ENCODE measurements at places on chromosomes 5 and 9.

DNA sequence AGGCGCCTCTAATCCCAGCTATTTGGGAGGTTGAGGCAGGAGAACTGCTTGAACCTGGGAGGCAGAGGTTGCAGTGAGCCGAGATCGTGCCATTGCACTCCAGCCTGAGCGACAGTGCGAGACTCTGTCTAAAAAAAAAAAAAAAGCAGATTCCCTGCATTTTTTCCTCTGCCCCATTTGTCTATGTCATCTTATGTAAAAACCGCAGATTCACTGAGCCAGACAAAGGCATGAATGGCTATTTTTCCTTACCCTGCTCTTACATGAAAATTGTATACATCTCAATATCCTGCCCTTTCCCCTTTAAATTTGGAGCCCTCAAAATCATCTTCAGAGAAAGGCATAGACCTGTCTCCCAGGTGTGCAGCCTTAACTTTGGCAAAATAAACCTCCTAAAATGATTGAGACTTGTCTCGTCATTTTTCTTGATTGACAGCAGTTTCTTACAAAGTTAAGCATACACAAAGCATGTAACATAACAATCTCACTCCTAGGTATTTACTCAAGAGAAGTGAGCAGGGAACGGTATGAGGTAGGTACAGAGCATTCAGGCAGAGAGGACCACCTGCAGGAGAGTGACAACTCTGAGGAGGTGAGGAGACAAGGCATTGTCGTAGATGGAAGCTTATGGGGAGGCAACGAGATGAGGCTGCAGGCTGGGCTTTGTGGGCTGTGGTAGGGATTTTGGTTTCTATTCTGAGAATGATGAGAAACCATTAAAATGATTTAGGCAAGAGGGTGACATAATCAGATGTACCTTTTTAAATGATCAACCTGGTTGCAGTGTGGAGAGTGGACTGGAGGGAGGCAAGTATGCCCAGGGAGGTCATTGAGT, 65.7 kb upstream of the IL6ST start:
- no peak for DNase-seq

- peak; percentile 33 for DNase-seq
Measured at GRCh38 chr5:43313854-43314457, 744 bp upstream of the HMGCS1 start.

DNA sequence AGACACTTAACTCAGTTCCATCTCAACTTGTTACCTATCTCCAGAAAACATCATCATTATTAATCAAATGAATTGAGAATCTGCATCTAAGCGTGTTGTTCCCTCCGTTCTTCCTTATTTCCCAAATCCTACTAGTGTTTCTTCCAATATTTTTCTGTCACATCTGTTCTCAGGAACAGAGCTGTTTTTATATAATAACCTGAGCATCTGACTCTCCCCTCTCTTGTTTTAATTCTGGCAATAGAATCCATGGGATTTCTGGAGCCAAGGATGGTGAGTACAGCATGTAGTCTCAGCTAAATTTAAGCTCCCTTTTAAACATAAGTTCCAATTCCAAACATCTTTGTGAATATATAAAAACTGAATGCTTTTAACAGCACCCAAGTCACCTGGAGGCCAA, 558.3 kb downstream of the DTWD2 start:
- DNase-seq, result no peak

- no peak for DNase-seq
Measured at GRCh38 chr5:81774374-81774773, 23.5 kb upstream of the SSBP2 start.

GRCh38 chr9:76761448-76761847, 2.8 kb upstream of the PCA3 start:
- no peak for DNase-seq

DNA sequence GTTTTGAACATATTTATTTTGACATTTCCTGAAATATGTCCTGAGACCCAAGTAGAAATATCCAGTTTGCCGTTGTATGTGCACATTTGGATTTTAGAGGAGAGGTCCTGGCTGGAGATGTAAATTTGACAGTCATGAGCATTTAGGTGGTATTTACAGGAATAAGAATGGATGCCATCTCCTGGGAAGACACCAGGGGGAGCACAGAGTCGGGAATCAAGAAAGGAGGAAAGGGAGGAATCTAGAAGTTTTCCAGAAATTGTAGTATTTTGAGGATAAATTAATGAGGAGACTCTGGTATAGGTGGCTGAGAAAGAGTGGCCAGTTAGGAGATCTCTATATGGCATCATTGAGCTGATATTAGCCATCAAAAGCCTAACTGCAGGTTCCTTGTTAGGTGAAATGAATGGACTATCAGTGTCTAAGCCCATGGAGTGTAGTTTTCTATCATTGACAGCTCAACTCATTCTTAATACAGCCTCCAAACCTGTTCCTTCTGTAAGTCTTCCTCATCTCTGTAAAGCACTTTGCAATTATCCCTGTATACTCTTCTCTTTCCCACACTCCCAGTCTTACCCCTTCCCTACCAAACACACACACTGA, 7.2 kb downstream of the GAPT start:
- DNase-seq, result no peak

GRCh38 chr5:19928562-19929421, 59.2 kb downstream of the CDH18 start:
- DNase-seq, result peak; percentile 48

DNA sequence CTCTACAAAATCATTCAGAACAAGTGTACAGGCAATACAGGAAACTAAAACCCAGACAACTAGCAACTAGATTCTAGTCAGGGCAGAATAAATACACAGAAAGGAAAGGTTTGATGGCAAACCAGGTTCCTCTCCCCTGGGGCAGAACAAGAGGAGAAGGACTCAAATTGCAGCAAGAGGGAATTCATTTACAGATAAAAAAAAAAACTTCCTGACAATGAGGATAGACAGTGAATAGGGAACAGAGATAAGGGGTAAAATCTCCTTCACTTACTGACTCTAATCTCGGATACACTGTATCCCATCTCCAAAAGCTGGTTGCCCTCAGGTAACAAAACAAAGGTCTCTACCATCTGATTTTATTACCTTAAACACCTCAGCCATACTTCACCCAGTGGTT, 244.0 kb downstream of the SEC61B start:
- DNase-seq, result no peak

DNA sequence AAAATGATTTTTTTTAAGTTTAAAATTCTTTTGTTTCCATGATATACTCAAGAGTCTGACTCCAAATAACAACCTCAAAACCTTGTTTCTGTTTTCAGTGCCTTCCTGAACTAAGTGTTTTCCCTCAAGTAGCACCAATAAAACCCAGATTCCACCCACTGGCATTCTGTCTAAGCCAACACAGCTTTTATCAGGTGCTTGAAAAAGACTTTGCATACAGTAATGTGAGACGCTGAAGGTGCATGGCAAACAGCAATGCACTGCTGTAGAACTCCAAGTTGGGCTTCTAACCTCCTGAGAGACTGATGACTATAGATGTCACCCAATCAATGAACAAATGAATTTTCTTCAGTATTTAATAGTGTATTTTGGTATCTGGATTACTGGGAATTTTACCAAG, 95.7 kb downstream of the NFIB start:
- peak; percentile 51 for DNase-seq

Data from NCI-H2029 treated with DMSO at 0.1 percent for 48 hours (cell line).